ENCODE measurements at places on chromosomes 2 and 18.

- peak; percentile 59 for DNase-seq
Observed at GRCh38 chr2:70901227-70902066, 34.3 kb upstream of the ATP6V1B1 start.

- no peak for DNase-seq
Observed at GRCh38 chr2:216389570-216389969, 17.3 kb upstream of the MARCHF4 start.

- no peak for DNase-seq
Observed at GRCh38 chr2:150097901-150098531, 389.5 kb downstream of the RND3 start.

- DNase-seq, result no peak
Observed at GRCh38 chr2:25259737-25260124, 82.0 kb downstream of the DNMT3A start.

DNA sequence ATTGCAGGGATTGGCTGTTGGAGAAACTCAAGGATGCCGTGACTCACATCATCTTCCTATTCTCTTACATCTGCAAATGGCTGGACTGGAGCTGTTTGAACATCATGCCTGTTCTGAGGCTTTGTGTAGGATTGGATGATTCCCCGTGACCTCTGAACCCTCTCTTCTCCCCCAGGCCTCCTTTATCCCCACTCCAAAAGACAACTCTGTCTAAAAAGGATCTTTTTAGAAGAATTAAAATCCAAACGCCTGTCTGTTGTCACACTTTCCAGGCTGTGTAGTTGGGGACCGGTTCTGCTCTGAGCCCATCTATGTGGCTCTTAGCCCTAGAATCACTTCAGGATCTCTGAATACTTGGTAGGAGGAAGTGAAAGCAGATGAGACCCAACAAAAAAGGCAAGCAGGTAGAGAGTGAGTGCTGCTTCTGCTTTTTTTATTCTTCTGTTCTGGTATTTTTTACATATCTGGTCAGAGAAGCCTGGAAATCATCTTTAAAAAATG, 565 bp downstream of the SP140 start:
- DNase-seq, result no peak

DNA sequence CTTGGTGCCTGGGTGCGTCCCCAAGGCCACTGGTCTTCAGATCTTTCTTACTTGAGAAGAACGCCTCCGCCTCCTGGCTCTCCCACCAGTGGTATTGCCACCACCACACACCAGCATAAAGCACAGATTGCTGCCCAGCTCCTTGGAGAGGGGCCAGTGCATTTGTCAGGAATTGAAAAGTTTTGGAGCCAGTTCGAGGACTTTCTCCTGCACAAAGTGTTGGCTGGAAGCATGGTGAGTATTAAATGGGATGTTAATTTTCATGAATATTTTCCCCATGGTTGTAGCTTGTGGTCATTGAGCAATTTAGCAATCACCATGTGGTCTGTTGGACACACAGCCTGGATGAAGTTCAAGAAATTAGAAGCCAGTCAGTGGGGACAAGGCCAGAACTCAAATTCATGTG, 684.6 kb upstream of the FANCL start:
- no peak for DNase-seq

DNA sequence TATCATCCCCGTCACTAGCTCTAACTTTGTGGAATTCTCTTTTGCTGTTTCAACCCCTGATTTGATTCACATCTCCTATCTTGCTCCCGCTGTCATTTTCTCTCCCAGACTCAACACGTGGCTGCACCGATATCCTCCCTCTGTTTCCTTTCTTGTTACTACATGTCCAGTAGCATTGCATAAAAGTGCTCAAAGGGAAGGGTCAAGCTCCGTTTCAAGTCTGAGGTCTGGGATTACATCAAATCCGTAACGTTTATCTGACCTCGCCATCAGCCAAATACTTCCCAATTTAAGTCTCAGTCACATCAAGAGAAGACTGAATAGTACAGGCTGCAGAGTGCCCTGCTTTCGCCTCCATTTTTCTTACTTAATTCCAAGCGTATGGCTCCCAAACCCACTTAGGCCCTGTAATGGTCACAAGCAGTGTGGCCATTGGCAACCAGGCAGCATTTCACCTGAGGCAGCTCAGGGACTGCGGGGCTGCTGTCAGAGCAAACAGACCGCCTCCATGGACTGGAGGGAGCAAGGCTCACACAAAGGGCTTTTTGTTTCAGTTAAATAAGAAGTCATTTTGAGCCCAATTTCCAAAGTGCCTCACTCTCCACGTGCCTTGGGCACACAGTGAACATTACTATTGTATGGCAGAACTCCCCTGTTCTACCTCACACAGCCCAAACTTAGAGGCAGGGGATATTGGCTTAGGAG, 217.8 kb downstream of the BCL11A start:
- peak; percentile 30 for DNase-seq

DNA sequence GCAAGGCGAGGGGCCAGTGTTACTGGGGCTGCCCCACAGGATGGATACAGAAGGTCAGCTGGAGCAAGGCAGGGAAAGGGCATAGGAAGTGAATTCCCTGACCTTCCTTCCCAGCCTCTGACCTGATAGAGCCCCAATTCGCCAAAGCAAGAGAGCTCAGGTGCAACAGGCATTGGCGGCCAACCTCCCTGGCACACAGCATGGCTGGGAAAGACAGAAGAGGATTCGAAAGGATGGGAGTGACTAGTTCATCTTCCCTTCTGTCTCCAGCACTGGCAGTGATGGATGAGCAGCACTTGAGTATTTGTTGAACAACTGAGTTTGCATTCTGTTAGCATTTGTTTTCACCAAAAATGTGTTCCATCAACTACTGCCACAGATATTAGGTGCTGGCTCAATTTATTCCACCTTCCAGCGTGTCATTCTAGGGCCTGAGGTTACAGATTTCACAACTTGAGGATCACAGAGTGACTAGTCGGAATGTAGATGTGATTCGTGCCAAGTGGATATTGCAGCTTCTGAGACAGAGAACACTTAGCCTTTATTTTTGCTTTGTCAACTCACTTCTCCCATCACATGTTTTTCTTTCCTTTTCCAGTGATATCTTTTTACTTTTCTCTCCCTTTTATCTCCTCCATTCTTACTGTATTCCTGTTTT, 6.2 kb downstream of the COPS8 start:
- DNase-seq, result no peak

GRCh38 chr2:237026981-237027711, 58.5 kb upstream of the COPS8 start:
- peak; percentile 75 for DNase-seq

- no peak for DNase-seq
Observed at GRCh38 chr2:203237346-203238238, 1.2 kb upstream of the CYP20A1 start.

- no peak for DNase-seq
Observed at GRCh38 chr2:96769814-96770213, 9.1 kb downstream of the CNNM4 start.

GRCh38 chr2:29053670-29054400, 20.5 kb downstream of the PCARE start:
- no peak for DNase-seq

DNA sequence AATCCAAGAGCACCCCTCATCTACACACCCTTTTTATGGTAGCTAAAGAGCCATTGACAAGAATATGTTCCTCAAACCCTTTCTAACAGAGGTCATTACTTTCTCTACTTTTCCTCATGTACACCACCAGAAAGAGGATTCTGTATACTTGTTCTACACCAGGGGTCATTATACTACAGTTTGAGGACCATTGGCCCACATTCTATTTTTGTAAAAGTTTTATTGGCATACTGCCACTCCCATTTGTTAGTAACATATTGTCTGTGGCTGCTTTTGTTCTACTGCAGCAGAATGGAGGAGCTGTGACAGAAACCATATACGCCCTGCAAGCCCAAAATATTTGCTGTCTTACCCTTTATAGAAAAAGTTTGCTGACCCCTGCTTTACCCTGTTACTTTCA, 14.3 kb downstream of the HTR2B start:
- no peak for DNase-seq

DNA sequence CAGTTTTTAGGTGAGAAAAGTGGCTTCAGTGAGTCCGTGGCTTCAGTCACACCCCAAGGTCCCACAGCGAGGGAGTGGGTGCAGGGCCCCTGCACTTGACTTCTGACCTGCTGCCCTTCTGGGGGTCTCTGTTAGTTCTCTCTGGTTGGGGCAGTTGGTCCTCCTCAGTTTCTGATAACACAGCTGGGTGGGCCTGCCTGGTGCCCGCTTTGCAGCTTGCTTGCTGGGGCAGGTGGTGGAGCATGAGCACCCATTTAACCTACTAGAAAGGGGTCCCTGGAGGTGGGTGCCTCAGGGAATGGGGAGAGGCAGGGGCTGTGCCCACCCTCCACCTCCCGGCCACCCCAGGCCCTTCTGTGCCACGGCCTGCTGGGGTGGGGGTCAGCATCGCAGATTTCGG, 83.2 kb downstream of the ASB1 start:
- no peak for DNase-seq

DNA sequence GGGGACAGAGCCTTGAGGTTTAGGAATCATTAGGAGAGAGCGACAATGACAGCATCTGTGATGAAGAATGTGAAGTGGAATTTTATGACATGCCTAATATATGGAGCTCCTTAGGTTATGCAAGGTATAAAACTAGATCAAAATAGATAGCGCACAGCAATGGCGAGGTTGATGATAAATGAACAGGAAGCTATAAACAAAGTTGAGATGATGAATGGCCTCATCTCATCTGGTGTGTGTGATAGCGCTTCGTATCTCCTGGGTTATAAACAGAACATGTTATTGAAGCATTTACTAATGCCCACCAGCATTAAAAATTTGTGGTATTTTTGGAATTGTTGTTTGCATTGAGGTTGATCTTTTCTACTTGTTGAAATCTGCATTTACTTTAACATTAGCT, 231.5 kb downstream of the LTBP1 start:
- no peak for DNase-seq

DNA sequence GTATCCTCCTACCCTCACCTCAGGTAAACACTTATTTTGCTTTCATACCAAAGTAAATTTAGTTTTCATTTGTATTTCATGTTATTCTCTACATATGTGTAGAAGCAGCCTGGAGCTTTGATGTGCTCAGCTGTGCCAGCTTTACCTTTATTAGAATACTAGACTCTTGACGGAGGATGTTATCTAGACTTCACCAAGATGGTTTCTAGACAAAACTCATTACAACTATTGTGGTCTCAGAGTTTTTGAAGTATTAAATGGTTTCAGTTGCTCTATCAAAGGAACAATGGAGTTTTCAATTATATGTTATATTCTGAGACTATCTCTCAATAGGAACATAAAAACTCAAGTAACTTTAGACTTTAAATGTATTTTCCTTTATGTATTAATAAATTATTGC, 5.0 kb upstream of the IL18RAP start:
- no peak for DNase-seq

- DNase-seq, result no peak
Observed at GRCh38 chr2:34037157-34037556, 438.1 kb upstream of the FAM98A start.

DNA sequence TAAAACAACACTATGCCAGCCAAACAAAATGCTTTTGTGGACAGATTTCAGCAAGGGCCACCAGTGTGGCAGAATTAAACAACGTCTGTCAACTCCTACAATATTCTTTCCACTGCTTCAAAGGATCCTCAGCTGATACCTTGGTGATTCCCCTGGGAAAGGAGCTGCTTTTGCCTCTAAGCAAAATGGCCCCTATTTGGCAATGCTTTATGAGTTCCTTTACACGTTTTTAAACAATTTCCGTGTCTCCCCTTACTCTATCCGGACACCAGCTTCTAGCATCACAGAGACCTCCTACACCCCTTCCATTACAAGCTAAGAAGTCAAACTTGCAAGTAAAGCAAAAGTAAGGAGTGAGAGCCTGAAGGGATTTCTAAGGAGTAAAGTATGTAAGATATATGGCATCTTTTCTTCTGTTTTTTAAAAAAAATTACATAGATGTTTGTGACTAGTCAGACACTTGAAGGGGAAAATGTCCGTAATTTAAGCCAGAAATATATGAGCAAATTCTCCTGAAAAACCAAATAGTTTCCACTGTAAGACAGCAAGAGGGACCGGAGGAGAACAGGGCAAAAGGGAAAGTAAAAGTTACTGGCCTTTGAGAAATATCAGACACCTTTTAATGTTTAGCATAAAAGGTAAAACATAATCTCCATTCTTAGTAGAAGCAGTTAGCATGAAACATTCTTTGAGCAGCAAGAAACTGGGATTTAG, 1.9 kb downstream of the SOS1 start:
- no peak for DNase-seq

- DNase-seq, result no peak
Observed at GRCh38 chr18:55763805-55764204, 175.8 kb upstream of the TCF4 start.

DNA sequence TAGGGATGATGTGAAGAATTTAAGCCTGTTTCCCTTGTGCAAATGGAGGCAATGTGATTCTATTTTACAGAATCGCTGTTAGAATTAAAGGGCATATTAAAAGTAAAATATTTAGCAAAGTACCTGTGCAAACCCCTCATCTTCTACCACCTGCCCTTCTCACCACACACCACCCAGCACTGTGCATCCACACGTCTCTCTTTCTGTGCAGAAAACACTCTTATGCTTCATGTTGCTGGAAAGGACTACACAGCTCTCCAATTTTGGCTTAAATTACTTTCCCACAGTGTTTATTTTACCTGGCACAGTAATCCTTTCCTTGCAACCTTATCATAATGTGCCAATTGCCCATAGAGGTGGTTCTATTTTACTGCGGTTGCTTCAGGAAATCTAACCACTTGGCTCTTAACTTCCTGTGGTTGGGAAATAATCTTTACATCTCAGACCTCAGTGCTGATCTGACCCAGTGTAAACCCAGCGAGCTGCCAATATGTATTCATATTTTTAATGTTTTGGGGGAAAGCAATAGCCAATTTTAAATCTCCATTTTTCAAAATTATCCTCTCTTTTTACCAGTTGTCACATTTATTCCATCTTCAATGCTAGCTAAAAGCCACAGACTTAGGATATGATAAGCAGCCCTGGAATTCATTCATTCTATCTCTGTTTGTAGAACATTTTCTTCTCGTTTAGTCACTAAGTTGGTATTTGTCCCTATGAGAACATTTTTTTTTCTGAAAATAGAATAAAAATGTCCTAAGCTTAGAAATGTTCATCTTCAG, 250.9 kb downstream of the DSEL start:
- no peak for DNase-seq

- DNase-seq, result no peak
Observed at GRCh38 chr2:58377181-58377580, 136.1 kb upstream of the FANCL start.

DNA sequence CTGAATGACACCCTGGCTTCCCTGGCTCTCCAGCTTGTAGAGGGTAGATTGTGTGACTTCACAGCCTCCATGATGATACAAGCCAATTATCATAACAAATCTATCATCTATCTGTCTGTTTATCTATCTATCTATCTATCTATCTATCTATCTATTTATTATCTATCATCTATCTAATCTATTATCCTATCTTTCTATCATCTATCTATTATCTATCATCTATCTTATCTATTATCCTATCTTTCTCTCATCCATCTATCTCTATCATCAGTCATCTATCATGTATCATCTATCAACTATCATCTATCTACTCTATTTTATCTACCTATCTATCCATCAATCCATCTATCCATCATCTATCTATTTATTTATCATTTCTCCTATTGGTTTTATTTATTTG, 361.8 kb downstream of the RNF144A start:
- no peak for DNase-seq
